Heart left ventricle (tissue), 16 donors: ENCODE measurements at places on chromosomes 5 and 9.

GRCh38 chr5:132215329-132215728 lies 12.3 kb downstream of the P4HA2 start:
- peak; percentile 97 for DNase-seq

- no peak for DNase-seq
Measured at GRCh38 chr9:123948286-123948685, 18.4 kb upstream of the DENND1A start.

DNA sequence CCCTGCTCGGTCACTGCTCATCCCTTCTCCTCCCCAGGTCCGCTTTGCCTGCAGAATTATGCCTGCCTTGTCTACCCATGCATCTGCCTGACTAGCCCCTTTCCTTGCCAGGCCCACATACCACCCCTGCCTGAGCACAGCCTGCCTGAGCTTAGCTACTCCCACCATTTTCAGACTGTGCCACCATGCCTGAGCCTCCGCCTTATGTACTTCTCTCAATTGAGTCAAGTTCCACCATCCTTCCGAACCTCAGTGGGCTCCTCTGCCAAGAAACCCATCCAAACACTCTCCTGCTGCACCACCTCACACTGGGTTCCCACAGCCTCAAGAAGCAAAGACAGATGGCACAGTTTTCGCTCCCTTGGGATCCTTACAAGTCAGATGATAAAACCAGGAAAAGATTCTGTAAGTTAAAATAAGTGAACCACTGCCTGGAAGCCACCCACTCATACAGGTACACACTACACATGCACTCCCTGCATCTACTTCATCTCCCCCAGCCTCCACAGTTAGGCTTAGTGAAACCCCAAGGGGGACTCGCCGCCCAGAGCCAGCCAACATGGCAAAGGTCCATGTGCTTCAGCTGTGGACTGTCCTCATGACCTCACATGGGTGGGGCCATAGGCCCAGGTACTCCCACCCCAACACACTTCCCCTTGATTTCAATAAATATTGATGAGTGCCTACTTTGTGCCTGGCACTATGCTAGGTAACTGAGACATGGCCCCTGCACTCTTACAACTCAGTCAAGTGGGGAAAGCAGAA lies 23.1 kb downstream of the P4HA2 start:
- DNase-seq = no peak

DNA sequence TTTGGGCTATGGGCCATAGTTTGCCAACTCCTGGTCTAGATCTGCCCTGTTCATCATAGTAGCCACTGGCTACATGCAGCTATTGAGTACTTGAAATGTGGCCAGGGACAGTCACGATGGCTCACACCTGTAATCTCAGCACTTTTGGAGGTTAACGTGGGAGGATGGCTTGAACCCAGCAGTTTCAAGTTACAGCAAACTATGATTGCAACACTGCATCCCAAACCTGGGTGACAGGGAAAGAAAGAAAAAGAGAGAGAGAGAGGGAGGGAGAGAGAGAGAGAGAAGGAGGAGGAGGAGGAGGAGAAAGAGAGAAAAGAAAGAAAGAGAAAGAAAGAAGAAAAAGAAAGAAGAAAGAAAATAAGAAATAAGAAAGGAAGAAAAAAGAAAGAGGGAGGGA lies 5.1 kb upstream of the GMCL2 start:
- DNase-seq = no peak

DNA sequence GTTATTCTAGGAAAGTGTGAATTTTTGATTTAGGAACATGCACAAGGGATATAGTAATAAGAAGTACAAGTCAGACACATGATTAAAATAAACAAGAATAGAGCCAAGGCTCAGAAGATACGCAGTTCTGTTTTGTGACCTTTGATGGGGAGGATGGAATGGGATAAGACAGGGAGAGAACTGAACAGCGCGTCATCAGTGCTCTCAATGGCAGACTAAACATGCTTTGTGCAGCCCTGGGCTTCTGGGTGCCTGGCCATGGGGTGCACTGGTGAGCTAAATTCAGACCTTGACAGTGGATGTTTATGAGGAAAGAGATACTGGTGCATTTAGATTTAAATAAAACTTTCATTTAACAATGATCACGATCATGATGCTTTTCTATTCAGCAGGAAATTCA lies 309.7 kb downstream of the ARHGEF28 start:
- no peak for DNase-seq

DNA sequence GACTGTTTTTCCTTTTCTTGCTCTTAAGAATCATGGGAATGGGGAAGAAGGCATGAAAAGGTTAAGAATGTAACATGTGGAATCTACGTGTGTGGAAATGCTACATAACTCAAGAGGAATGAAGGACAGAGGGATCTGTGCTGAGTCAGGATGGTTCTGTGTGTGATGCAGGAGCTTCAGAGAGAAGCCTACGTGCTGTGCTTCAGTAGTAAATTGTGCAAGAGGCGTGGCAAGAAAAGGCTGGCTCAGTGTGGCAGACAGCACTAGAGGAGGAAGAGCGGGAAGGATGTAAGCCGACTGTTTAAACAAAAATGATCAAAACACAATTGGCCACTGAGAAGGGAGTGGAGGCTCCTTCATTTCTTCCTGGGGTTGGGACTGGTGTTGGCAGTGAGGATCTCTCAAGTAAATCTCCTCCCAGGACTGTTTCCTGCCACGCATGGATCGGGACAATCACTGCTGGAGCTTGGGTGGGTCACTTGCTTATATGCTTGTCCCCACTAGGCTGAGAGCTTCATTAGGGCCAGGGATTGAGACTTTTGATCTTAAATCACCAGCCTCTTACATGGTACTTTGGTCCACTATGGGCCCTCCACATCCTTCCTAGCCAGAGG lies 59.4 kb upstream of the BASP1 start:
- no peak for DNase-seq

GRCh38 chr5:178174456-178174855 lies 12.7 kb downstream of the GMCL2 start:
- DNase-seq = no peak

DNA sequence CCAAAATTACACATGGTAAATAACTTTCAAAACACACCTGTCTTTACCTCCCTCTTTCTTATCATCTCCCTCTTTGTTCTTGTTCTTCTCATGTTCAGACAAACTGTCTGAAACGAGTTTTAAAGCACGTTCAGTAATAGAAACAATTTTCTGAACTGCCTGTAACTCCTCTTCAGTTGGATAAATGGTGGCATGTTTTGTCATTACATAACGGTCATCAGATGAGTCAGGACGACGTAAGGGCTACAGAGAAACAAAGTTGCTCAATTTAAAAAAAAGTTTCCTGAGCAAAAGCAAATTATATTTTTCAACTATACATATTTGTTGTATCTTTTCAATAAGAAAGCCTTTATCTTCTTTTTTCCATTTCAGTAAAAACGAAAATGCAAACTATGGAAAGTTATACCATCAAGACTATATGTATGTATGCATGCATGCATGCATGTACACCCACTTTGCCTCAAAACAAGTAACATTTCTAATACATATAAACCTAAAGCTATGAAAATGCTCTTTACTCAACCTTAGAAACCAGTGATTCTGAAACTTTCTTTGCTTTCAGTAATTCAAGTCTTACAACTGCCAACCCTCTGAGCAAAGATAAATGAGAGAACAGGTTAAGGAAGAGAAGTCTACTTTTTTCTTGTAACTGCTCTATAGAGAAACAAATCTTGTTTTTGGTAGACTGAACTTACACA lies 56.0 kb downstream of the ZFR start:
- DNase-seq = no peak

- no peak for DNase-seq
Measured at GRCh38 chr9:114226246-114227055, 71.1 kb downstream of the COL27A1 start.

GRCh38 chr5:30505014-30505886 lies 688.2 kb upstream of the CDH6 start:
- DNase-seq = no peak

DNA sequence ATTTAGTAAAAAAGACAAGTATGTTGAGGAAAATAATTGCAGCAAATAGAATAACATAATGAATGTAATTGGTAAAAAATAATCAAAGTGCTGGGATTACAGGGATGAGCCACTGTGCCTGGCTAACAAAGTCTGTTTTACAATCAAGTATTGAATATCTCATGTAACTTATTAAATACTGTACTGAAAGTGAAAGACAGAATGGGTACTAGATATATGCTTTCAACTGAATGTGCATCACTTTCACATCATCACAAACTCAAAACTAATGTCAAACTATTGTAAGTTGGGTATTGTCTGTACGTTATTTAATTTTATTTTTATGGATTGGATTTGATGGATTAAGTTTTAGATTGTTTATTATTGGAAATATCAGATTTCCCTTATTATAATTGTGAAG lies 58.9 kb downstream of the LURAP1L start:
- DNase-seq = no peak

GRCh38 chr5:1923766-1924165 lies 41.0 kb upstream of the IRX4 start:
- DNase-seq = no peak

- no peak for DNase-seq
Measured at GRCh38 chr5:73825736-73826135, 199.7 kb downstream of the ARHGEF28 start.

GRCh38 chr5:37831821-37832534 lies 7.9 kb downstream of the GDNF start:
- no peak for DNase-seq

DNA sequence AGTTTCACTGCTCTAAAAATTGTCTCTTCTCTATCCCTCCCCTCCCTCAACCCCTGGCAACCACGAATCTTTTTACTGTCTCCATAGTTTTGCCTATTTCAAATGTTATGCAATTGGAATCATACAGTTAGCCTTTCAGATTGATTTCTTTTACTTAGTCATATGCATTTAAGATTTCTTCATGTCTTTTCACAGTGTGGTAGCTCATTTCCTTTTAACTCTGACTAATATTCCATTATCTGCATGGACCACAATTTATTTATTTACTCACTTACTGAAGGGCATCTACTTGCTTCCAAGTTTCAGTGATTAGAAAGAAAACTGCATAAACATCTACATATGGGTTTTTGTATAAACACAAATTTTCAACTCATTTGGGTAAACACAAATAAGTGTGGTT lies 372.3 kb downstream of the CDH18 start:
- DNase-seq = no peak

GRCh38 chr5:143204474-143205246 lies 198.8 kb downstream of the NR3C1 start:
- no peak for DNase-seq

DNA sequence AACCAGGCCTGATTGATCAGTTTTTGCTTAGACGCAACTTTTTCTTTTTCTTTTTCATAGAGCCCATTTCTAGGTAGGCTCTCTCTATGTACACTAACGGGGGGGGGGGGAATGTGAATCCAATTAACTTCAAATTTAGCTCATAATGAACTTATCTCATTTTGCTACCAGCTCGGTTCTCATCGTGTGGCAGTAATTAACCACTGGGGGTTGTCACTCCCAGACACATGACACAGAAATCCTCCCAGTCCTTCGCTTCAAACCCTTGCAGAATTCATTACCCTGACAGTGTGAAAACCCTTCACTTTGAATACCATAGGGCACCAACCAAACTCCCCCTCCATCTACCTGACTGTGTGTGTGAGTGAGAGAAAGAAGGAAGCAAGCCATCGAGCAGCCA lies 144.2 kb downstream of the PAX5 start:
- no peak for DNase-seq

DNA sequence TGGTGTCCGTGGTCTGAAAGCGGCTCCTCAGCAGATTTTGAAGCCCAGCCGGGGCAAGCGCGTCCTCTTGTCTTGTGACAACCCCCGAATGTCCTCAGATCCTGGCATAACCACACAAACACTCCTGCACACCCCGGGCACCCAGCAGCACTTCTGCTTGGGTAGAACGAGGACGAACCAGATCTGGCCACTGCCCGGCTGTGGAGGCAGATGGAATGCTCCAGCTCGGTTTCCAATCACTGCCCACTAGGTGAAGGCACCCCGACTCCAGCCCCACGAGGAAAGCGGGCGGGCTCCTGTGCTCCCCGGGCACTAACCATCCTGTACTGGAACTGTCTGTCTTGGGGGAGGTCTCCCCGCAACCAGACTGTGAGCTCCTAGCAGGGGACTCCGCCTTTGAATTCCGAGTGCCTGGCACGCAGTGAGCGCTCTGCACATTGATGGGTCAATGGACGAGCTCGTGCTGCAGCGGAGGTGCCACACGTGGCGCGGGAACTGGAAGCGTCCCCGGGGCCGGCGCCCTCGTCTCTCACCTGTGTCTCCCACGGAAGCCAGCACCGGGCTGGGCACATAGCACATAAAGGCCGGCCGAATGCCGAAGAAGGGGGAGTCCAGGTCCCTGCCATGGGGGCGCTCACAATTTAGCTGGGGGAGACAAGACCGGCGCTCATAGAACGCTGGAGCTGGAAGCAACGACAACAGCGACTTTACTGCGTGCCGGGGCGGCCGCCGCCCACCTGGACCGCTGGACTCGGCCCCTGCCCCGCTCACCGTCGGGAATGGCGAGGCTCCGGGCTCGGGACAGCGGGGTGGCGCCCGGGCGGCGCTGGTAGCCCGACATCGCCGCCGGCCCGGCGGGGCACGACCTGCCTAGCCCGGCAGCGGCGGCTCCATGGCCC lies 608 bp downstream of the ENTR1 start:
- no peak for DNase-seq

GRCh38 chr9:129187042-129187441 lies 9.0 kb upstream of the IER5L start:
- DNase-seq = no peak

DNA sequence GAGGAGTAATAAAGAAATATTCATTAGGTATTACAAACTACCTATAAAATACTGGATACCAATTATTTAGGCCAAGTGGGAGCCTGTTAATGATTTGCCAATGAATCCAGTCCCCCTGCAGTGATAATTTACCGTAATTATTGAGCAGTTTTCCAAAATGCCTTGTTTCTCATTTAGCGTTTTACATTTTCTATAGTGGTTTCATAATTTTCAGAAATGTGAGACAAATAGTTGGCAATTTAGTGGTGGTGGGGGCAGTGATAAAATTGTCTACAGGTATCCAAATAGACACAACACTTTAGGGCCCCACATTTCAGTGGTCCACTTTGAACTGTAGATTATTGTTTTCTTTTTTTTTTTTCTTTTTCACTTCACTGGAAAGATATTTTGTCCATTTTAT lies 27.3 kb upstream of the ALDH1A1 start:
- no peak for DNase-seq

GRCh38 chr9:90020276-90020871 lies 415.6 kb downstream of the GADD45G start:
- DNase-seq = no peak

GRCh38 chr9:93124793-93125192 lies 9.3 kb downstream of the NINJ1 start:
- peak; percentile 22 for DNase-seq

DNA sequence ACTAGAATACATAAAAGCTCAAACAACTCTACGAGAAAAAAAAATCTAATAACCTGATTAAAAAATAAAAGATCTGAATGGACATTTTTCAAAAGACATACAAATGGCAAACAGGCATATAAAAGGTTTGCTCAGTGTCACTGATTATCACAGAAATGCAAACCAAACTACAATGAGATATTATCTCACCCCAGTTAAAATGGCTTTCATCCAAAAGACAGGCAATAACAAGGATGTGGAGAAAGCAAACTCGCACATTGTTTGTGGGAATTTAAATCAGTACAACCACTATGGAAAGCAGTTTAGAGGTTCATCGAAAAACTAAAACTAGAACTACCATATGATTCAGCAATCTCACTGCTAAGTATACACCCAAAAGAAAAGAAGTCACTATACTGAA lies 20.8 kb downstream of the UGT3A2 start:
- no peak for DNase-seq

GRCh38 chr5:108623826-108624225 lies 123.9 kb upstream of the FER start:
- no peak for DNase-seq

GRCh38 chr5:39282561-39282960 lies 63.2 kb upstream of the FYB1 start:
- DNase-seq = no peak

- no peak for DNase-seq
Measured at GRCh38 chr9:14212077-14212476, 101.9 kb downstream of the NFIB start.
